ENCODE measurements at places on chromosomes 6 and 20.

DNA sequence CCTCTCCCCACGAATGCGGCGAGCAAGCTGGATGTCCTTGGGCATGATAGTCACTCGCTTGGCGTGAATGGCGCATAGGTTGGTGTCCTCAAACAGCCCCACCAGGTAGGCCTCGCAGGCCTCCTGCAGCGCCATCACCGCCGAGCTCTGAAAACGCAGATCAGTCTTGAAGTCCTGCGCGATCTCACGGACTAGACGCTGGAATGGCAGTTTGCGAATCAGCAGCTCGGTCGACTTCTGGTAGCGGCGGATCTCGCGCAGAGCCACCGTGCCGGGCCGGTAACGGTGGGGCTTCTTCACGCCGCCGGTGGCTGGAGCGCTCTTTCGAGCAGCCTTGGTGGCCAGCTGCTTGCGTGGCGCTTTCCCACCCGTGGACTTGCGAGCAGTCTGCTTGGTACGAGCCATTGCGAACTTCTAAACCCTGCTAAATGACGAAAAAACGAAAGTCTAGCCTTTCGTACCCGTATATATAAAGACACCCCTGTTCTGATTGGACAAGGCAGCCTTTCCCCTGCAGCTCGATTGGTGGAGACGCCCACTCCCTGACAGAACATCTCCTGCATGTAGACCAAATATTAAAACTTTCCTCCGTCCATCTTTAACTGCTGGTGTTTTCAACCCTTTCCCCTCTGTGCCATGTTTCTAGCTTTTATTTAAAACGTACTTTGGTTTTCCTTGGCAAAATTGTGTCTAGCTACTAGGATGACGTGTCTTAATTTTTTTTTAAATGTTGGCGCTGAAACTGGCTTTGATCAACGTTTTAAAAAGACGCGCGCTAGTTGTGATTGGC lies 109.8 kb downstream of the HFE start:
- peak; percentile 23 for DNase-seq

DNA sequence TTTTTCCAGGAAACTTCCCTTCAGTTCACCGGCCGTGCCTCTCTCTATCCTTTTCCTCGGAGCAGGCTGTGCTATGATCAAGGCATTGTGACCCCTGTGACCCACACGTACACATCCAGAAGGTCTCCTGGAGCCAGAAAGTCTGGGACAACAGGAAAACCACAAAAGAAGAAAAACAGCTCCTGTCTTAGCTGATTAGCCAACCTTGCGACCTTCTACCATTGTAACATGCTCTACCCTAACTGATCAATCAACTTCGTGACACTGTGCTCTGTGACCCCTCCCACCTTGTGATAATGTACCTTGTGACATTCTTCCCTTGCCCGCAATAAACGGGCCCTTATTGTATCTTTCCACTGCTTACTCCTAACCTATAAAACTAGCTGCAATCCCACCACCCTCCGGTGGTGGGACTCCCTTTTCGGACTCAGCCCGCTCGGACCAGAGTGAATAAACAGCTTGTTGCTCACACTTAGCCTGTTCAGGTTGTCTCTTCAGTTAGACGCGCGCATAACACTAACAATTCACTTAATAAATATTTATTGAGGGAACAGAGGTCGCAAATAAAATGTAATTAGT lies 24.2 kb downstream of the ZNF311 start:
- DNase-seq: no peak

DNA sequence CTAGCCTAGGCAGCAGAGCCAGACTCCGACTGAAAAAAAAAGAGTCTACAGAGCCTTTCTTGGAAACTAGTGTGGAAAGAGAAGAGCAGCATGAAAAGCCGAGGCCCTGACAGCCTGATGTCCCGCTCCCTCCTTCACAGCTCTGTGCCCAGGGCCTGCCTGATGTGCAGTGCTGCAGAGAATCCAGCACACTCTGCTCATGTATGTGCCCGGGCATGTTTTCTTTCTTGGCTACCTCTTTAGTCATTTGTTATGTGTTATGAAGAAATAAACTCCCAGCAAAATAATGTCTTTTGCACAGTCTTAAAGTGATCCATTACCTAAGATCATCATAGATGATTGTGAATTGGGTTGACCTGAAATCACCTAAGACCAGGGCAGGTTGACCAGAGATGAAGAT lies 78.1 kb upstream of the EZR start:
- DNase-seq: no peak

- DNase-seq: no peak
Measured at GRCh38 chr6:111890988-111891387, 17.7 kb upstream of the FYN start.

DNA sequence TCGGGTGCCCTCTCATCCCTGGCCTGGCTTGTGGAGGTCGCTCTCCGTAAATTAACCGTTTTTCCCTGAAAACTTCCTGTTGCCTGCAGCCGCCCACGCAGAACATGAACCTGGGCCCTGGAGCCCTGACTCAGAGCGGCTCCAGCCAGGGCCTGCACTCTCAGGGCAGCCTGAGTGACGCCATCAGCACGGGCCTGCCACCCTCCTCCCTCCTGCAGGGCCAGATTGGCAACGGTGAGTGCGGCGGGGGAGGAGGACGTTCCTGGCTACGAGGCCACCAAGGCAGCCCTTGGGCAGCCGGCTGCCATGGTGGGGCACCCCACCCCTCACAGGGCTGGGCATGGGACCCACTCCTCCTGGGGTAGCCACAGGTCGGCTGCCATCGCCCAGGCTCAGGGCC lies 17.8 kb downstream of the SS18L1 start:
- no peak for DNase-seq

GRCh38 chr20:46959081-46959692 lies 64.5 kb downstream of the EYA2 start:
- no peak for DNase-seq

- DNase-seq: no peak
Measured at GRCh38 chr20:24798930-24799705, 150.0 kb upstream of the CST7 start.

GRCh38 chr6:118101831-118102345 lies 194.8 kb downstream of the SLC35F1 start:
- no peak for DNase-seq

DNA sequence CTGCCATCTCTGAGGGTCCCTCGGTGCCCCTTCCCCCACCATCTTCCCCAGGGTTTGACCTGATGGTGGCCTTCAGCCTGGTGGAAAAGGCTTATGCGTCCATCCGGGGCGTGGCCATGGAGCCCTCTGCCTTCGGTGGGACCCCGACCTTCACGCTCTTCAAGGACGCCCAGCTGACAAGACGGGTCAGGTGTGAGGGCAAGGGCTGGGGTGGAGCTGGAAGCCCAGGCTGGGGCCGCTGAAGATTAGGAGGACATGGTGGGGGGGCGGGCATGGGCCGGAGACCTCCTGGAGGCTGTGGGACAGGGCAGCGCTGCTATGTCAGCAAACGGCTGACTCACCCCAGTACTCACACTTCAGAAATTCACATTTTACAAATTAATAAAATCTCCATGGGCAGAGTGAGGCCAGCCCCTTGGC lies 23.5 kb downstream of the COL20A1 start:
- DNase-seq: no peak

- no peak for DNase-seq
Measured at GRCh38 chr6:35220711-35221110, 7.0 kb downstream of the SCUBE3 start.

DNA sequence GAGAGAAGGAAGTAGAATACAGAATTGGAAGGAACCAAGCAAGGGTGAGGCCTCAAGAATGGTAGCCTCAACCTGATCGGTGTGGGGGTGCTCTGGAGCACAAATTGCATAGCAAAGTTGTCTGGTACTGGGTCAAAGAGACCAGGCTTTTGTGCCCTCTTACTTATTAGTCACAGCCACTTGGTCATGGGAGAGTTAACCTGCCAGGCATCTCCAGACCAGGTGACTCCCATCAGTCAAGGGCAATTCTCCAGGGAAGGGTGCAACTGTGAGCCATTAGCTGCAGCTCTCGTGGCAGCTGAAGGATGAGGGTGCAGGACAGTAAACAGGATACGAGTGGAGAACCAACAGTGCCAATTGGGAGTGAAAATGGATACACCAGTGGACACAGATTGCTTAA lies 47.7 kb upstream of the PLCB4 start:
- DNase-seq: no peak

DNA sequence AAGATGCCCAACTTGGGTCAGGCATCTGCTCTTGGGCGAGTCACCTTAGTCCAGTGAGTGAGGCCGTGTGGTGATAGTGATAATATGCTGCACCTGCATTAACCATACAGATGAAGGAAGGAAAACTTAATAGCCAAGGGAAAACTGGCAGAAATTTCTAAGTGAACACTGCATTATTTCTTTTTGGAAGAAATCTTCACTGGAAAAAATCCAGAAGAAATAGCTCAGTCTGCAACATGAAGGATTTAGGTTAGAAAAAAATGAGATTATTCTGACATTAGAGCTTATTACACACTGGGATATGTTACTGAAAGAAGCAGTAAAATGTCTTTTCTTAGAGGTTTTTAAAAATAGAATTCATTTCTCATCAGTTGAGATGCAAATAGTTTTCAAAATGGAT lies 947.3 kb downstream of the KIF16B start:
- no peak for DNase-seq

DNA sequence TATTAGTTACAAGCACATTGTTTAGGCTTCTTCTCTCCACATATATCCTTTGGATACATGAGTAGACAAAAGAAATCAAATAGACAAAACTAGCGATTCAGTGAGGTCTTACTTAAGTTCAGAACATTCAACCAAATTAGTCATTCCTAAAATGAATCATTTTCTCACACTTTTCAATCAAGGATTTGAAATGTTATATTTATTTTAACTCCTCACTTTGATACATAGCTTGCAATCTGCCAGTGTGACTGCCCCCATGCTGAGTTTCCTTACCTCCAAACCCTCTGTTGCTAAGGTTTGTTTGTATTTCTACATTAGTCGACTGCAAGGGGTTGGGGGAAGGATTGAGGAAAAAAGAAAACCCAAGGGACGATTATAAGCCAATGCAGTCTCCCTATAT lies 3.5 kb upstream of the MOXD1 start:
- no peak for DNase-seq

GRCh38 chr20:13868331-13868730 lies 83.5 kb downstream of the NDUFAF5 start:
- no peak for DNase-seq

GRCh38 chr6:158056804-158057203 lies 75.1 kb downstream of the SYNJ2 start:
- no peak for DNase-seq

DNA sequence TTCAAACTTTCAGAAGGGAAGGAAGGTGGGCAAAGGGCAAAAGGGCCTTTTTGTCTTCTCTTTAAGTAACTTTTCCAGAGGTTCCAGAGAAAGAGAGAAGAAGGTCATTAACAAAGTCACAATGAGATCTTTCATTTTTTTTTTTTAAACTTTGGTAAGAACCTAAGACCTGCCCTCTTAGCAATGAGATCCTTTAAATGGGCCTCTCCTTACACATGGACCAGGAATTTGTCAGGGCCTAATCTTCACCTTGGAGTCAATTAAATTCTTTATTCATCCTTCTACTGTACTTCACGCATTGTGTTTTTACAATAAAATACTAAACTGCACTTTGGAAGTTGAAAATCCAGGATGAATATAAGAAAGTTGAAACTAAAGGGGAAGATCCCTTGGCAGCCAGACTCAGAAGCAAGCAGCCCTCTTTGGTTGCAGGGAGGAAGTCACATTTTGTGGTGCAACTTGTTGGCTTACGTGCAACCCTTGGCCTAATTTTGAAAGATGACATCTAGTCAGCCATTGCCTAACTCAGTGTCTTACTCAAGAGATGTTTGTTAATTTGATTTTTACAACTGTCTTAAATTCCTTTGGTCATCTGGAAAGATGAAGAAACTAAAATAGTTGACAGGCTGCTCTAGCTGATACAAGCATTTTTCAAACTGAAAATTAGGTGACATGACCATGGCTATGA lies 11.9 kb upstream of the TMEM170B start:
- DNase-seq: no peak

- DNase-seq: no peak
Measured at GRCh38 chr20:39897058-39897457, 792.0 kb downstream of the MAFB start.

DNA sequence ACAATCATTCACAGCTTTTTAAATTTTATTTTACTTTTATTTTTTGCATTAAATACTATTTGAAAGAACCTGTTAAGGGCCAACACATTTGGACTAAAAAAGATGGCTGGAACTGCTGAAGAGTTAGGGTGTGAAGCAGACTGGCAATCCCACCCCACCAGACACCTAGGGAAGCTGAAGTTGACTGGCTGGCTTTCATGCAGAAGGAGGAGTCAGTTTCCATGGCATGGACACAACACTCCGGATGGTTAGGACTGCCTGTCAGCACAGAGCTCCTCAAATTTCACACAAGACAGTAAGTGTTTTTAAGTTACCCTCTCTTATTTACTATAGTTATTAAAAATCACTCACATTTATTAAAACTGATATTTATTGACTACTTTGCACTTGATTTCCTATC lies at the start of gene ANKRD66:
Gene ANKRD66, plus strand, starts transcription at position 238 of the 400 bp plus-strand sequence. CDS start 5,016 bp downstream, outside the sequence.
- DNase-seq: no peak

DNA sequence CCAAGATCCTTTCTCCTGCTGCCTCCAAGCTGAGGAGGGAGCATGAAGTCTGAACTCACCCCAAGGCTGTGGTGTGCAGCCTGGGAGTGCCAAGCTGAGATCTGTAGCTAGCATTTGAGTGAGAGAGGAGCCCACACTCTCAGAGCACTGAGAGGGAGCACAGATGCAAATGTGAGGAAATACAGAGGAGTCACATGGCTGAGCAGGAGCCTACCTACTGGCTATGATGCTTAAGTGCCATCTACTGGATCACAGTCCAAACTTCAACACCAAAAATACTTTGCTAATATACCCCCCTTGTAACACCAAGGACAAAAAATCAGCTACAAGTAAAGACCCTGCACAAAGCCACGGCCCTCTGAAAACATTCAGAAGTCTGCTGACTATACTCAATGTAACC lies 94.4 kb upstream of the IMPG1 start:
- DNase-seq: no peak

- DNase-seq: no peak
Measured at GRCh38 chr20:19498756-19499155, 259.3 kb upstream of the RIN2 start.
